ENCODE measurements at places on chromosomes 12 and 14.

DNA sequence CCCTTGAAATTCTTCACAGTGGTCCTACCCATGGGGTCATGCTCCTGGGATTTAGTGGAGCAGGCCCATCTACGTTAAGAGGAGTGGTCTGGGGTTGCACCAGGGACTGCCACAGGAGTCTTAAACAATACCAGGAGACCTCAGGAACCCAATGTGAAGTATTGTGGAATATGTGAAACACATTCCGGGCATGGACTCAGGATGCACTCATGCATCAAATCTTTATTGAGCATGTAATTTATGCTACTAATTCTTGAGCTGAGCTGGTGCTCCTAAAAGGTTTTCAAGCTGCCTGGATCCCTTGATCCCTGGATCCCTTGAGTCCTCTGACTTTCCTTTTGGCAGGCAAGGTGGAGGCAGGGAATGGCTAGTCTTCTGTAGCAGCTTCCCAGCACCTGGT is 8.8 kb downstream of the SERPINA10 start:
- DNase-seq, result no peak

GRCh38 chr14:93543766-93544165 is 113.0 kb downstream of the UNC79 start:
- no peak for DNase-seq

DNA sequence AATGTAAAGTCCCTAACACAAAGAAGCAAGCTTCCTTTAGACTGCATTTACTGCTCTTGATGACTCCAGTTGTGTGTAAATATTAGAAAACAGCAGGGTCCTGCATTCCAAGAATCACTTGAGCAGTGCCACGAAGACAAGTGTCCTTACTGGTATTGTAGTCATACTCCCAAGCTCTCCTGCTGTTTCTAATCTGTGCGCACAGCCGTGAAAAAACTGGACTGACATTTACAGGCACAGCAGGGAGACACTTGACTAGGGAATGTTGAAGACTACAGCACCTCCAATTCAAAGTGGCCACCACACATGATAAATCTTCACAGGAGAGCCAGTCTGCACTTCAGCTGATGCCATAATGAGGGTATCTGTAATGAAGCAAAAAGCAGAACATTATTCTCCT is 91.4 kb downstream of the VRK1 start:
- DNase-seq, result no peak

GRCh38 chr14:34671716-34672115 is 41.8 kb upstream of the SNX6 start:
- DNase-seq, result no peak

GRCh38 chr12:2613326-2614073 is 181.3 kb upstream of the FKBP4 start:
- no peak for DNase-seq

- no peak for DNase-seq
Measured at GRCh38 chr12:122934722-122935121, 31.5 kb downstream of the ABCB9 start.

- no peak for DNase-seq
Measured at GRCh38 chr12:47236109-47236714, 156.5 kb upstream of the AMIGO2 start.

DNA sequence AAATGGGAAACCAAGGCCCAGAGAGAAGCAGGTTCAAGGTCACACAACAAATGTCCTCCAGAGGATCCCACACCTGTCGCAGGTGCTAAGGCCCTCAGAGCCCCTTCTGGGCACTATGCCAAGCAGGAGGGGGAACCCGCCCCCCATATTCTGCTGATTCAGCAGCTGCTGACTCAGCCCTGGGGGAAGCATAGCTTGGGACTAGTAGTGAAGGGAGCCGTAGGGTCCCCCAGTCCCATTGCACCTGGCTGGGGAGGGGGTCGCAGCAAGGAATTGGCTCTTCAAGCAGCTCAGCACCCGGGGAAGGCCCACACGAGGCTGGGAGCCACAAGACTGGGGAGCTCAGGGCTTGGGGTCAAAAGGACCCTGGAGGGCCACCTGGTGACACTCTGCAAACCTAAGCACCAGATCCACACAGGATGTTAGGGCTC is 1.0 kb downstream of the RASAL1 start:
- DNase-seq, result no peak

DNA sequence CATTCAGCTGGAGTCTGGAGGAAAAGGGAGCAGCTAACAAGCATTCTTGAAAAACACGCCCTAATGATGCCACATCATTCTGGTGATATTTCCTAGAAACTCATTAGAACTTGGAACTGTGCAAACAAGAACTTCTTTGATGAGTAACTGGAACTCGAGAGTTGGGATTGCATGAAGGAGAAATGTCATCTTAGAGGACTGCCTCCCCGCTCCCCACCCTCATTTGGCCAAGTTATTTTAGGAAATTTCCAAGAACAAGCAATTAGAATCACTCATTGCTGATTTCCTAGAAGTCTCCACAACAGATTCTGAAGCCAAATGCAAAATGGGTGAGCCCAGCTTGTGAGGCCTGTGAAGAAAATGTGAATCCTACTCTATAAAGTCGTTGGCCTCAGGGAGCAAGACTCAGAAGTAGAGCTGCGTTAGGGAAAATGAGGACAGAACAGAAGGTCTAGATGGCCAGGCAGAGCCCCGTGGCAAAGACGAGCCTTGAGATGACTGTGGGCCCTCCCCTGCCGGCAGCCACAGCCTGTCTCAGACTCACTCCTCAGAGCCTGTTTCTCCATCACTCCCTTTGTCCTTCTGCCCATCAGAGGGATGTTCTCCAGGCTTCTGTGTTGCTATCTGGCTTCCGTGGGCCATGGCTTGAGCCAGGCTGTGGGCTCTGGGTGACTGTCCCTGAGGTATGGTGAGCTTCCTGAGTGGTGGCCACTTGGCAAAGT is 38.4 kb downstream of the RTL1 start:
- DNase-seq, result no peak

GRCh38 chr12:57261428-57261865 is 10.5 kb upstream of the STAC3 start:
- no peak for DNase-seq

- no peak for DNase-seq
Measured at GRCh38 chr14:51822499-51822898, 37.9 kb upstream of the GNG2 start.

DNA sequence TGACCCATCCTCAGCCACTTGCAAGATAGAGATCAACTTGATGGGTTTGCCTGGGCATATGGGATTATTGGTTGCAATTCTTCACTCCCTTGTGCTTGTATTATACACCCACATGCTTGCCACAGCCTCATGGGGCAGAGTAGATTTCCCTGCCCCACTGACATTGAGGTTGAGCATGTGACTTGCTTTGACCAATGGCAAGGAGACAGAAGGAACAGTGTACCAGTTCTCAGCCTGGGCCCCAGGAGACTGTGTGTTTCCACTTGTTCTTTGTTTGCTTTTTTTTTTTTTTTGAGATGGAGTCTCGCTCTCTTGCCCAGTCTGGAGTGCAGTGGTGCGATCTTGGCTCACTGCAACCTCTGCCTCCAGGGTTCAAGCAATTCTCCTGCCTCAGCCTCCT is 31.8 kb downstream of the CALM1 start:
- no peak for DNase-seq

- peak; percentile 6 for DNase-seq
Measured at GRCh38 chr12:96132819-96133218, 61.4 kb upstream of the ELK3 start.

DNA sequence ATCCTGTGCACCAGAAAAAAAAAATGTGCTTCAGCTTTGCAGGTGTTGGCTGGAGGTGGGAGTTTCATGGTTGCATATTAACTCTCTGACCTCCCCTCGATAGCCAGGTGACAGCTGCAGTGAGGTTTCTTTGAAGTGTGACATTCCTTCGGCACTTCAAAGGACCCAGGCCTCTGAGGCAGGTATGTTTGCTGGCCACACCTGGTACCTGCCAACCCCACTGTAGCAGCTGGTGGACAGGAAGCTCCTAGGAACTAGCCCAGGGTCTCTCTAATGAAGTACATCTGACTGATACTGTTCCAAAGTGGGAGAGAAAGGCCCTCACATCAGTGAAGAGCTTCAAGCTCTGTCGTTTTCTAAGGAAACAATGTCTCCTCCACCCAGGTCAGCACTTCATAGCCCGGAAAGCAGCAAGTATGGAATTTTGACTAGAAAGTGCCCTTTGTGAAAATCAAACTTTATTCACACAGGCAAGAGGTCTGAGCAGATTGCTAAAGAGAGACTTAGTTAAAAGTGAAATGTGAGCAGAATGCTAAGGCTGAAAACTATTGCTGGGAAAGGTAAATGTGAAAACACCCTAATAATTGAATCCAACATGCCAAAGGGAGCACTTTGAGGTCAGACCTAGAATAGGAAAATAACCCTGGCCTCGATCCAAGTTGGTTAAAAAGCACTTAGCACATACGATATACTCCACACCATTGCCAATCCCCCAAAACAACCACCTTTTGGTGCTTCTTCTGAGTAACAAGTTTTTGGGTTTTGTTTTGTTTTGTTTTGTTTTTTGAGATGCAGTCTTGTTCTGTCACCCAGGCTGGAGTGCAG is 71.3 kb downstream of the PHLDA1 start:
- DNase-seq, result no peak

DNA sequence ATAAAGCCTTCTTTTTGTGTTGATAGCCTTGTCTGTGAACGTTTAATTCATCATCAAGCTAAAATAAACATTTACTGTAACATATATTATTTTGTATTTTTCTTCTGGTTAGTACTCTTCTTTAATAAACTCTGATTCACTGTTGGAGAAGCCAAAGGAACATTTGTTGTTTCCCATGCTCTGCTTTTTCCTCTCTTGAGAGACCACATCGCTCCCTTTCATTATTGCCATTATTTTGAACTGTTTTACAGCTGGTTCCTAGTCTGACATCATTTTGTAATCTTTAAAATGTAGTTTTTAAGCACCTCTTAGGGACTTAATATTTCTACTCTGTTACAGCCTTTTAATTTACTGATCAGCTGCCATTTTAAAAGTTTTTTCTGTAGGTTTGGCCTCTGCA is 301.8 kb downstream of the NPAS3 start:
- no peak for DNase-seq

DNA sequence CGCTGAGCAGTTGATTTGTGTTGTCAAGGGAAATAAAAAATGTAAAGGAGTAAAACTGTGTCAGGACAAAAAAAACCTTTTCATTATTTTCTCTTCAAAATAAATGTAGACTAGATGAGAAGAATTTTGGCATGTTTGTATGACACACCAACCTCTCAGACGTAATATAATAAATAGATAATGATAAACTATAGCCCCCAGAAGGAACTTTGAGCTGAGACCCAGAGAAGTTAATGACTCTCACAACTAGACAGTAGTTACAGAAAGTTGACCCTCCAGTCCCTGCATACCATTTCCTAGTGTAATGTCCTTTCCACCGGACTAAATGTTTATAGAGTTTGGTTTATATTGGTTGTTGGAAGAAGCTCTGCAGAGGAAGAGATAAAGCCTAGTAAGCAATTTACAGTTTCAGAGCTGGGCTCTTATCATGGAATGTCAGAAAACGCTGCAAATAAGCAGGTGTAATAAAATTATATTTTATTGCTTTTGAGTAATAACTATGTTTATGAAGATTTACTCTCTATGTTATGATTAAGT is 97.3 kb downstream of the TRHDE start:
- DNase-seq, result no peak

DNA sequence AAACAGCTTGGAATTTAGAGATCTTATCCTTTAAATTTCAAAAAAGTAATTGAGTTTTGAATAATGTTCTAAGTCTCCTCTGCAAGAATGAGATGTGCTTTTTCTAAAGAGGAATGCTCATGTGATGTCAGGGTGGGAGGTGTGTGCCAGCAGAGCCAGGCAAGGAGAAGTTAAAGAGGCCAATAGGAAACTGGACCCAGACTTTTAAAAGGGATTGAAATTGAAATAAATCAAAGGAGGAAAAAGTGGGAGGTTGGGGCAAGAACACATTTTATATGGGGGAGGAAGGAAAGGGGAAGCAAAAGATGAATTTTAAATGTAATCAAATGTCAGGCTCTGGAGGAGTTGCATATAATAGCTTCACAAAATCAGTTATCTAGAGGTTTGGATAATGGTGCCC is 126.1 kb downstream of the FIGNL2 start:
- no peak for DNase-seq

- no peak for DNase-seq
Measured at GRCh38 chr12:22262309-22262708, 72.2 kb downstream of the ST8SIA1 start.

GRCh38 chr14:98954349-98955000 is 317.5 kb downstream of the BCL11B start:
- no peak for DNase-seq

DNA sequence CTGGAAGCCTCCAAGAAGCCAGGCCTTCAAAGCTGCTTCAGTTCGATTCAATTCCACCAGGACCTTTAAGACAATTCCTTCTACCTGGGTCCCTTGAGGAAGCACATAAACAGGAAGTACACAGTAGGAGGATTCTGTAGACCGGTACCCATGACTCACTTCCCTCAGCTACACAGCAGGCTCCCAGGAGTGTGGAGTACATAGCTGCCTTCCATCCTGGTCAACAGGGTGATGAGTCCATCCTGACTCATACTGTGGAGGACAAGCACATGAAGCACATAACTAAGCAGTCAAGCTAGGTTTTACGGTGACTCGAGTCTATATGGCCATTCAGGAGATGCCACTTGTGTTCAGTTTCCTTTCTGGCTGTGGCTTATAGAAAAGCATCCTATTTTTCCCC is 197.6 kb upstream of the RBM19 start:
- no peak for DNase-seq

GRCh38 chr12:49198431-49199155 is 9.7 kb upstream of the TUBA1A start:
- peak; percentile 31 for DNase-seq

- no peak for DNase-seq
Measured at GRCh38 chr14:104350463-104351185, 212.2 kb downstream of the KIF26A start.

DNA sequence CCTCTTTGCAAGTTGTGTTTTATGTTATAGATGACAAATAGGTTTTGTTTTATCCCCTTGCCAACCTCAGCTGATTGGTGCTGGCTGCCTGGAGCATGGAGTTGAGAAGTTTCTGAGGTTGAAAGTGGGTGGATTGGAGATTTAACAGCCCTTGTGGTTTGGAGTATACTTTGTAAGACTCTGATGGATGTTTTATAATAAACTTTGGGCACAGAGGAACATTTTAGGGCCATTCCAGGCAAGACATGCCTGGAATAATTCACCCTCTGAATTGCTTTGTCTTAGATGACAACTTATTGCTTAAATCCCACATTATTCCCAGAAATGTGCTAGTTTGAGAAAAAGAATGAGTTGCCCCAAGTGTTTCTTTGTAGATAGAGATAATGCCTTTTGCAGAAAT is 158.9 kb downstream of the SLC5A8 start:
- DNase-seq, result no peak

DNA sequence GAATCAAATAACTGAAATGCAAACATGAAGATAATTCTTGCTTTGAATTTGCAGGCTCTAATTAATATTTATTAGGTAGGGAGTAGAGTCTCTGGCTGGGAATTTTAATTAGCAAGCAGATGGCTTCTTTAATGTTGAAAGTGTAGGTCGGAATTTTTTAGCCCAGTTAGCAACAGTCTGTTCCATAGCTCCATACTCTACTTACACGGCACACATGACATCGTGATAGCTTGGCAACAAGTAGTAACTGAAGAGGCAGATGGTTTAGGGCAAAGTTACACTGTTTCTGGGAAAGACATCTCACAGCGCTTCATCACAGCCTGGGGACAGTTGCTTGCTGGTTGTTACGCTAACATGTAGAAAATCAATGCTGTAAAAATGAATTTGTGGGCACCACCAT is 710.7 kb downstream of the GALC start:
- DNase-seq, result peak; percentile 96

- no peak for DNase-seq
Measured at GRCh38 chr14:102768223-102769048, 8.8 kb upstream of the TRAF3 start.

GRCh38 chr14:67335781-67336180 is 23.8 kb downstream of the ATP6V1D start:
- DNase-seq, result no peak
